ENCODE measurements at places on chromosomes 11 and 22. TPM values are rescaled to one million over a fixed set of nuclear protein-coding genes. Genes with fewer than 3 reads are reported as not detected.

UPB1 gene
- total RNA-seq = under 0.01 TPM

TPP1 gene
- total RNA-seq = 16.7 TPM

SLC35E4 gene
- 6.9 TPM for total RNA-seq

MSANTD2 gene
- total RNA-seq = 6.4 TPM

PLAAT2 gene
- total RNA-seq = not detected

CDC42EP2 gene
- 5.2 TPM for total RNA-seq

PLA2G3 gene
- under 0.01 TPM for total RNA-seq

CNIH2 gene
- 0.54 TPM for total RNA-seq

ZNF214 gene
- total RNA-seq = 2.5 TPM

TRIM21 gene
- 19.2 TPM for total RNA-seq

C11orf91 gene
- not detected for total RNA-seq

APOBEC3G gene
- 6.7 TPM for total RNA-seq

ZNF280A gene
- total RNA-seq = not detected

TMEM191B gene
- 0.28 TPM for total RNA-seq

GVQW3 gene
- 1.1 TPM for total RNA-seq

TUB gene
- 12.9 TPM for total RNA-seq

GLYATL1 gene
- 0.54 TPM for total RNA-seq

DNA sequence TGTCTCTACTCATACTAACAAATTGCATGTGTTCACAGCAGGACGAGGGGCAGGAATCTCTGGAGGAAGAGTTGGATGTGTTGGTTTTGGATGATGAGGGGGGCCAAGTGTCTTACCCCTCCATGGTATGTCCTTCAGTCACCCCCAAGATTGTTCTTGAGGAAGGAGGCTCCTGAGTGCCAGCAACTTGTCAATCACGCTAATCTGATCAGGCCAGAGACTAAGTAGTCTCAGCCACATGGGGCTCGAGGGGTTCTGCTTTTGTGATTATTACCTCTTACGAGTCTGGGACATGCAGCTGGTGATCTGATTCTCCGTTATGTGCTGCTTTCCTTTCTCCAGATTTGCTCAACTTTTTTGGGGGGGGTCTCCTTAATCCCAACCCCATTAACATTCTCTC is 54.3 kb downstream of the CTNND1 start:
- no peak for DNase-seq

DNA sequence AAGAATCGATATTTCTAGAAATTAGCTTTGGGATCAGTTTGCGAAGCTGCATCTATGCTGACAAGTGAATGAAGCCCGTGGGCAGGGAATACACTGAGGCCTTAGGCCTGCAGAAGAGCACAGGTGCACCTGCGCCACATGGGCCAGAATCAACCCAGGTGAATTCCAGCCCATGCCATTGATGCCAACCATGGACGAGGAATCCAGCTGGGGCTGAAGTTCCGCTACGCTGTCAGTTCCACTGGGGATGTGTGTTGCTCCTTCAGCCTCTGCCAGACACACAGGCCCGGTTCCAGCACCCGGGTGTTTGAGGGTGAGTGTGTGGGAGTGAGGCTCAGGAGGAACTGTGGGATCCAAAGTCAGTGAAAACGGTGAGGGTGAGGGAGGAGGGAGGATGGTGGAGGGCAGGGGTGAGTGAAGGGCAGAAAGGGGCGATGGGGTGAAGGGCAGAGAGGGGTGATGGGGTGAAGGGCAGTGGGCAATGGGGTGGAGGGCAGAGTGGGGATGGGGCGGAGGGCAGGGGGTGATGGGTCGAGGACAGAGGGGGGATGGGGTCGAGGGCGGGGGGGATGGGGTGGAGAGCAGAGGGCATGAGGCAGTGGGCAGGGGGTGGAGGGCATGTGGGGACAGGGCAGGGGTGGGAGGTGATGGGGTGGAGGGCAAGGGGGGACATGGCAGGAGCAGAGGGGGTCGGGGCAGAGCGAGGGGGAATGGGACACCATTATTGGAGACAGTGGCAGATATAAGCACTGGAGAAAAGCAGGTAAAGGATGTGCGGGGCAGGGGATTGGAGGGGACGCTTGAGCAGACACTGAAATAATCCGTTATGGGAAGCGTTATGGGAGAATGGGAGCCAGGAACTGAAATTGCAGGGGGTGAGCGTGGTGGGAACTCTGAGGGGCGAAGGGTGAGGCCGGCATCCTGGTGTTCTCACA is 931.6 kb downstream of the BRD1 start:
- DNase-seq = no peak

DNA sequence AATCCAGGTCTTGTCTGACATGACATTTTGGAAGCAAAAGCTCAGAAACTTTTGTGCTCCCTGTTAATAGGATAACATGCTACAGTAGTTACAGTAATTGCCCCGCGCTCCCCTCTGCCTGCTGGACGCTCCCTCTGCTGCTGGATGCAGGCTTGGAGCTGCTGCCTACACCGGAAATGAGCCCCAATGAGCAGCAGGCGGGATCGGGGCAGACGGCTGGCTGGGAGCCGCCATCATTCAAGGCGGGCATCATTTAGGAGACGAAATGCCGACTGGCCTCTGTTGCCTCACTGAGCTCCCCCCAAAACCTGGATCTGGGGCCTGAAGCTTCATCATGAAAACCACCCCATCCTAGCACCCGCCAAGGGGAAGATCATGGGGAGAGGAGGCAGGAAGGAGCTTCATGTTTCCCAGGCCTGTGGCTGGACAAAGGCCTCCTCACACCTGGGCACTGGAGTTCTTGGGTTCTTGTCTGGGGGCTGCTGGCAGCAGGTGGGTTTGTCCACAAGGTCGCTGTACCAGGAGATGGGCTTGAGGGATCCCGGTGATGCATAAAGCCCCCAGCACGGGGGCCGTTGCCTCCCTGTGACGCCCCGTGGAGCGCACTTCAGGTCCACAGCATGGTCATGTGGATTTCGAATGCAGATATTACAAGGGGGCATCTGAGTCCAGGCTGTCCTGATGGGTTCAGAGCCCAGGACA is 664.3 kb downstream of the BRD1 start:
- DNase-seq = no peak

- peak; percentile 32 for DNase-seq
Observed at GRCh38 chr11:34213366-34213765, 107.9 kb downstream of the NAT10 start.

- no peak for DNase-seq
Observed at GRCh38 chr11:45037434-45038005, 86.8 kb upstream of the TP53I11 start.

GRCh38 chr11:20080032-20080685 is 80.1 kb downstream of the DBX1 start:
- DNase-seq = no peak

DNA sequence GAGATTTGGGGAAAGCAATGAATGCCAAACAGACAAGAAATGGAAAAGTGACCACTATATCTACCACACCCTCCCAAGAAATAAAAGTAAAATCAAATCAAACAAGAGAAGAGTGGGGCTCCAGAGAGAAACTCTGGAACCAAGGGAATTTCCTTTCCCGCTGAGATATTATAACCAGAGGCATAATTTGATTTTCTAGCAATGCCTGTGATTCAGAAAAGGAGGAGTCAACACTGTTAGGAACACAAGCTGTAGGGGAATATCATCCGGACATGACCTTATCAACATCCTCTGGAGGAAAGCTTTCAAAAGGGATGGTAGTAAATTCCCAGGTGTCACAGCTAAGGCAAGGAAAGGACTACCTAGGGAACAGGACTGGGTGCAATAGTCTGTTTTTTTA is 29.6 kb upstream of the LRRC55 start:
- no peak for DNase-seq

DNA sequence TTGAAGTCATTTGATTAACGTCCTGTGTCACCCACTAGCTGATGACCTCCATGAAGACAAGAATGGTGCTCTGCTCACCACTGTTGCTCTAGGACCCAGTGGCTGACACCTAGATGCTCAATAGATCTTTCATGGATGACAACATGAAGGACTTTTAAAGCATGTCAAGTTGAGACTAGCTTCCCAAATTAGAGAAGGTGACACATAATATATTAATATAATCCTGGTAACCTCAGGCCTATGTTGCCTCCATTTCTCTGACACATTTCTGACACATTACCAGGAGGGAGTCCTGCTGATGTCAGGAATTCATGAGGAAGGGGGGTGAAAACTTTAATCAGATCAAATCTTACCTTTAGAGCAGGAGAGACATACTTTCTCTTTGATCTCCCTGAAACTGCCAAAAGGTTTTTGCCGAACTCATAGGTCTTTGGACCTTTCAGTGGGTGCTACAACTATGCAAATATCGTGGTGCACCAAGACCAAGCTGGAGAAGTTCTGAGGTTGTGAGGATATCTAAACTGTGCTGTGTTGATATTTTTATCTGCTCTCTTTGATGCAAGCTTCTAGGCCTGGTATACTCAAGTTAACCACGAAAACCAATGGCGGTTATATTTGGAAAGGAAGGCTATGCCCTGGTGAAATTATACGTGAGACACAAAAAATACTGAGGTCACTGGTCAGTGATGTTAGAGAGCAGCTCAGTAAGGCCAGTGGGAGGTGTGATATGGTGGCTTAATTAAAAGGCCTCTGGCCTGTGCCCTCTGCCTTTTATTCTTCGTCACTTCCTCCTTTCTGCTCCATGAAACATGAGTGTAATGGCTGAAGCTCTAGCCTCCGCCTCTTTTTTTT is 13.2 kb upstream of the AMPD3 start:
- no peak for DNase-seq

DNA sequence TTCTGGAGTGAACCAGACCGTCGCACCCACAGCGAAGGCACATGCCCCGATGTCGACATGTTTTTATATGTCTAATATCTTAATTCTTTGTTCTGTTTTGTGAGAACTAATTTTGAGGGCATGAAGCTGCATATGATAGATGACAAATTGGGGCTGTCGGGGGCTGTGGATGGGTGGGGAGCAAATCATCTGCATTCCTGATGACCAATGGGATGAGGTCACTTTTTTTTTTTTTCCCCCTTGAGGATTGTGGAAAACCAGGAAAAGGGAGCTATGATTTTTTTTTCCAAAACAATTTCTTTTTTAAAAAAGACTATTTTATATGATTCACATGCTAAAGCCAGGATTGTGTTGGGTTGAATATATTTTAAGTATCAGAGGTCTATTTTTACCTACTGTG is 49.2 kb upstream of the OR4B1 start:
- DNase-seq = no peak

- no peak for DNase-seq
Observed at GRCh38 chr22:37036655-37037377, 14.7 kb upstream of the KCTD17 start.

- DNase-seq = peak; percentile 9
Observed at GRCh38 chr11:31656051-31656450, 146.5 kb downstream of the ELP4 start.

GRCh38 chr22:32979606-32980005 is 78.6 kb downstream of the SYN3 start:
- no peak for DNase-seq

DNA sequence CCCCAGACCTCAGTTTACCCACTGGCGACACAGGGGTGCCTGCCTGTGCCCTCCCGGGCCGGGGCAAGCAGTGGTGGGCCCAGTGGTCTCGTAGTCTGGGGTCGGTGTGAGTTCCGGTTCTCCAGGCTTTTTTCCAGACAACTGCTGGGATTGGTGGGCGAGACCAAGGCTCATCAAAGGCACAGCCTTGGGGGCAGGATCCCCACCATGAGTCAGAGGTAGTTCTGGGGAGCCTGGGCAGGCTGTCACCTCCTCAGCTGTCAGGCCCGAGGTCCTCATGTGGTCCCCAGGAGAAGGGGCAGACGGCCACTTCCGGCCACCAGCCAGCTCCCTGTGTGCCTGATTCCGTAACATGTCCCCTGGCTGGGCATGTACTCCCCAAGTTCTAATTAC is 827 bp upstream of the MUC2 start:
- DNase-seq = no peak

- no peak for DNase-seq
Observed at GRCh38 chr11:14111496-14111895, 149.0 kb downstream of the SPON1 start.

DNA sequence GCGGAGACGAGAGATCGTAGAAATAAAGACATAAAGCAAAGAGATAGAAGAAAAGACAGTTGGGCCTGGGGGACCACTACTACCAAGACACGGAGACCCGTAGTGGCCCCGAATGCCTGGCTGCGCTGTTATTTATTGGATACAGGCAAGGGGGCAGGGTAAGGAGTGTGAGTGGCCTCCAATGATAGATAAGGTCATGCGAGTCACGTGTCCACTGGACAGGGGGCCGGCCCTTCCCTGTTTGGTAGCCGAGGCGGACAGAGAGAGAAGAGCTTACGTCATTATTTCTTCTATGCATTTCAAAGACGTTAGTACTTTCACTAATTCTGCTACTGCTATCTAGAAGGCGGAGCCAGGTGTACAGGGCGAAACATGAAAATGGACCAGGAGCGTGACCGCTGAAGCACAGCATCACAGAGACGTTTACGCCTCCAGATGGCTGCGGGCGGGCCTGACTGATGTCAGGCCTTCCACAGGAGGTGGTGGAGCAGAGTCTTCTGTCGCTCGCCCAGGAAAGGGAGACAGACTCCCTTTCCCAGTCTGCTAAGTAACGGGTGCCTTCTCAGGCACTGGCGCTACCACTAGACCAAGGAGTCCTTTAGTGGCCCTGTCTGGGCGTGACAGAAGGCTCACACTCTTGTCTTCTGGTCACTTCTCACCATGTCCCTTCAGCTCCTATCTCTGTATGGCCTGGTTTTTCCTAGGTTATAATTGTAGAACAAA is 24.8 kb downstream of the PPP6R2 start:
- no peak for DNase-seq

- peak; percentile 46 for DNase-seq
Observed at GRCh38 chr11:2932850-2933251, 3.6 kb upstream of the PHLDA2 start.

- no peak for DNase-seq
Observed at GRCh38 chr11:104333977-104334376, 170.0 kb upstream of the PDGFD start.

GRCh38 chr11:79220171-79220570 is 220.7 kb downstream of the TENM4 start:
- peak; percentile 19 for DNase-seq

DNA sequence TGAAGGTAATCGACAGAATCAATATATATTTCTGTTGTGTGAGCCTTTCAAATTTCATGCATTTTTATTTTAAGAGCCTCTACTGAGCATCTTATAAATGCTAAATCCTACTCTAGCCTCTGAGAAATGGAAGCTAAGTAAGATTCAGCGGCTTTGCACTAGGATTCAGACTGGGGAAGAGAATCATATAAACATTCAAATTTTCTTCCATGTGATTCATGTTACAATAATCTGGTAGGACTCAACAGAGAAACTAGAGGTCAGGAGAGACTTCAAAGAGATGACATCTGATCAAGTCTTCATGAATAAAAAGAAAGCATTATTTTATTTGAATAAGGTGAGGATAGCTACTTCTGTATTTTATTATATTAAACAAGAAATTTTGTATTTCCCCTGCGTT is 538.9 kb downstream of the DLG2 start:
- DNase-seq = peak; percentile 71

GRCh38 chr11:14345668-14346067 is 13.3 kb downstream of the RRAS2 start:
- DNase-seq = peak; percentile 23

- peak; percentile 38 for DNase-seq
Observed at GRCh38 chr11:120273432-120273831, 33.5 kb downstream of the POU2F3 start.

DNA sequence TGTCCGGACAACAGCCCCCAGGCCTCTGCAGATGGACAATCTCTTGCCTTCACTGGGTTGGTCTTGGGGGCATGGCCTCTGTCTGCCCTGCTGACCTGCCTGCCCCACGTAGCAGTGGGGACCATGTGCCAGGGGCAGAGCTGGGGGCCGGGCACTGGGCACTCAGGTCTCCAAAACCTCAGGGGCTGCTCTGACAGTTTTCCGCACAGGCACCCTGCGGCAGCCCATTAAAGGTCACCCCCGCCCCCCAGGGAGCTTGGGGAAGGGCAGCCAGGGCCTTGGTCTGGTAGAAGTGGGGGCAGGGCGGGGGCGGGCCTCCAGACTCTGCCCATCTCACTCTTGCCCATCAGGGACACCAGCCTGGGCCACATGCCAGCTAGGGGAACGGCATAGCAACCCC is 49.9 kb downstream of the WNT7B start:
- DNase-seq = no peak

Measured in IMR-90 (cell line).